ENCODE measurements at places on chromosomes 1 and 21.

- no peak for DNase-seq
Measured at GRCh38 chr1:234231061-234231892, 142.0 kb upstream of the COA6 start.

DNA sequence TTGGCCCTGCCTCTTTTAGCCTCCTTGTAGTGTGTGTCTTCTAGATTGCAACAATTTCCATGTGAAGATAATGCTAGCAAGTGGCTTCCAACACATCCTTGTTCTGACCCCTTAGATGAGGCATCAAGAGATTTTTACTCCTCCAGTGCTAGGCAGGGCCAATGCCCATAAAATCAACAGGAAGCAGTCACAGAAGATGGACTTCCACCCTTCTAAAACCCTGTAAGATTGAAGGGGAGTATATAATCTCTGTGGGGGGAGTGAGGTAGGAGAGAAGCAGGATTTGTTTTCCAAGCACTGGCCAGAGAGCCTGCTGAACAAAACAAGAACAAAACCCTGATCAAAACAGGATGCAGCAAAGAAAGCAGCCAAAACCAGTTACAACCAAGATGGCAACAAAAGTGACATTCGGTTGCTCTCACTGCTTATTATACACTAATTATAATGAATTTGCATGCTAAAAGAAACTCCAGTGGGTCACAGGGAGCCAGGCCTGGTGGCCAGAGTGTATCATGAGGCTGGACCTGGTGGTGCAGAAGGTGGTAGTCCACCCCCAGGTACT lies 12.1 kb downstream of the GON4L start:
- DNase-seq = no peak

DNA sequence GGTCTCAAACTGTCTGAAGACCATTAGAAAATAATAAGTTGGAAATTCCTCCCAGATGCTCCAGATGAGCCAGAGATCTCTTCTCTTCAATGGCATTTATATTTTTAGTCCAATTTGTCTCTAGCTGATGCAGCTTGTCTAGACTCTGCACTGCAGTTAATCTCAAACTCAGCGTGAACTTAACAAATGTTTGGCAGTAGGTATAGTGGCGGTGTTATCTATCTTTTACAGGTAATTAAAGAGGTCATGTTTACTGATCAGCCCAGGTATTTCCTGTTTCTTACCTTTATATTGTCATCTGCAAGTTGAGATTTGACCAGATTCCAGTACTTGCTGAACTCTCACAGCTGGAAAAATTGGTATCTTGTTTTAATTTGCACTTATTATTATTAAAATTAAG lies 1024.5 kb upstream of the ADGRL2 start:
- no peak for DNase-seq

GRCh38 chr1:200967693-200968468 lies 55.6 kb downstream of the KIF21B start:
- DNase-seq = no peak

DNA sequence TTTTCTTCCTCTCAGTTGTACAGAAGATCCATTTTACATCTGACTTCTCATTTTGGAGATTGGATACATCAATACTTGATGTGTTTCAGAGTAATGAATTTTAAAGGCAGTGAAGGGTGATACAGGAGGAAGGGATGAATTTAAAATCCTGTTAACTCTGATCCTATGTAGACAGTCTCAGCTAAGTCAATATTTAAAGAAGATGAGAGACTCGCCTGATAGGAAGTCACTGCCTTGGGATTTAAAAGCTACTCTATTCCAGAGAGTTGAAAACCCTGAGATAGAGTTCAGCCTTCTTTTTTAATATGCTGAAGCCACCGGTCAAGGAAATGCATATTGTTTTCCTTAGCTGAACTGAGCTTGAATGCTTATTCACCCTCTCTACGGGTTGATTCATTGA lies 42.7 kb downstream of the HUNK start:
- DNase-seq = no peak

DNA sequence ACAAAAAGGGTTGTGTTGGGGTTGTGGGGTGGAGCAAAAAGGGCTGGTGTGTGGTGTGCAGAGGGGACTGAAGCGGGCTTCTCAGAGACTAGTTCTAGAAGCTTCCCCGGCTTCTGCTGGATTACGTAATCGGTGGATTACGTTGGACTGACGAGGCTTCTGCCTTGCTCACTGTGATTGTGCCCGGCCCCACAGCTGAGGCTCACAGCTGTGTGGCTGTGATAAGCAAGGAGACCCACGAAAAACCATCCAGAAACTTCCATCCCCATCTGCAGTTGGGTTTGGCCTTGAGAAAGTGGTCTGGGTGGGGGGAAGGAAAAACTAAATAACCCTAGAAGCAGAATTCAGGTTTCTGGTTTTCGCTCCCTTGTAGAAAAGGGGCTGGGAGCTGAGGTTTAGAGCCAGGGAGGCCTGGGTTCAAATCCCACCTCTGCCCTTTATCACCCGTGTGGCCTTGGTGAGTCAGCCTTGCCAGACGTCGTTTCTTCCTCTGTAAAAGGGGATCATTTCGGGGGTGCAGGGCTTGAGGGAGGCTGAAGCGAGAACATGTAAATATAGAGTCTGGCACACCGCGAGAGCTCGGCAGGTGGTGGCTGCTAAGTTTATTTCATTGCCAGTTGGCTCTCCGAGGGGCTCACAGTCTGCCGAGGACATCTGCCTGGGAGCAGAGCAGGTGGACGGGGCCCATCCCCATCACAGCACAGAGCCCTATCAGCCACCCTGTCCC lies 30.4 kb upstream of the DISP3 start:
- no peak for DNase-seq

GRCh38 chr1:19208710-19209438 lies 1.2 kb downstream of the UBR4 start:
- DNase-seq = peak; percentile 37

DNA sequence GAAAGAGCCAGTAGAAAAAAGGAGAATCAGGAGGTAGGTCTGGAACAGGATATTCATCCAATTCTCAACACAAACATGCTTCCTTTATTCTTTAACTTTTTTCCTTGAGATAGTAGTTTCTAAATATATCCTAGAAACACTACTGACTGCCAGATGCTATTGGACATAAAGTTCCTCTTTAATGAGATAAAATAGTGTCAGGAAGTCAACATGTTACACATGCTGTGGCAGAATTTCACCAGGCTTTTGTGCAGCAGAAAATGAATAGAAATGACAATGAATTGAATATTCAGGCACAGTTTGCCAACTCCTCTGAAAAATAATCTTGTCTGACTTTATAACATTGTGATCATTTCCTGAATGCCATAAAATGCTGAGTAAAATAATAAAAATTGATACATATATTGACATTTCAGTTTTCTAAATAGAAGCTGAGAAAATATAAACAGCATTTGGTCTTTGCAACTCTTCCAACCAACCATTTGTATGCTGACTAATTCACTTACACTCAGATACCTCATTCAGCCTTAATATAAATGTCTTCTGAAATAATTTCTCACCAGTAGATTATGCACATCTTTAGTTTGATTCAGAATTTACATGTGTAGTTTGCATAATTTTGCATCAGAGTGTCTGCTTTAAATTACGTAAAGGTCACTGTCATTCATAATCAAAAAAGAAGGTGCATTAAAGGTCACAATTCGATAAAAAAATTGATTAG lies 486.1 kb upstream of the ADGRL2 start:
- no peak for DNase-seq

GRCh38 chr1:23696335-23696989 lies 4.9 kb downstream of the RPL11 start:
- no peak for DNase-seq

- no peak for DNase-seq
Measured at GRCh38 chr1:229019663-229020271, 251.1 kb upstream of the RAB4A start.

DNA sequence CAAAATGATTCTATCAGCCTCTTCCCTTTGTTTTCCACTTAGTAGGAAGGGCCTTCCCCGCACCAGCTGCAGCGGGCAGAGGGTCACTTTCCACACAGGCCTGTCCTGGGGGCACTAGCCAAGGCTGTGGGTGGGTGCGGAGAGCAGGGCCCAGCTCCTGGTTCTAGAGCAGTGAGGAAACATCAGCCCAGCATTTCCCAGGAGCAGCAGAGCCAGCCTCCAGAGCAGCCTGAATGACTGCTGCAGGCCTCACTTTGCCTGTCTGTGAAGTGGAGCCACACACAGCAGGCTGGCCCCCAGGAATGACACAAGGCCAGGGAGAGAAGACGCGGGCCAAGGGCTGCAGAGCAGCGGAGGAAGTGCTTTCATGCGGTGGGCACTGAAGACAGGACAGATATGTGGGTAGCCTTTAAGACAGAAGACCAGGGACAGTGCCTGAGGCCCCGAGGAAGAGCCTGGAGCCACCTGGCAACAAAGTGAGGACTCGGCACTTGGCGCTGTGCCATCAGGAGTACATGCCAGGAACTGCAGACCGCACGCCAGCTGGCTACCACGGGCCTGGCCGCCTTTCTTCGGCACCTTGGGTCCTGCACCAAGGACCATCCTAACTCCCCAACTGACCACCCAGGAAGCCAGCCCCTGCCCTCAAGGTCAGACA lies 42.0 kb downstream of the ACOT7 start:
- DNase-seq = no peak

DNA sequence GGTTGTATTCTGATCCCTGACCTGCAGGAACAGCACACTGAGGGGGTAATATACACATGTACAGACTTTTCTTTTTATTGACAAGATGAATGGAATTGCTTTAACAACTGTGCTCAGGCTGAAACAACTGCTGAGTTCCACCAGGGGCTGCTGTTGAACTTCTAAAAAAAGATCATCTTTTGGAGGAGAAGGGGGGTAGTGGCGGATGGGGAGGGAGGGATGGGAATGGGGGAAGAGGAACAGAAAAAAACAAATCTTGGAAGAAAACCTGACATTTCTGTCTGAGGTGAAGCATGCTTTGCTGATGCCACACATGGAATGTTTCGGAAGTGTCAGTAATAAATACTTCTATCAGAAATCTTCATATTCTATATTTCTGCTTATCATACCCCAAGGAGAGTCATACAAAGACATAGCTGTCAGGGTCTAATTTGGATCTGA lies 75.0 kb downstream of the RWDD3 start:
- peak; percentile 0 for DNase-seq

GRCh38 chr1:96730574-96731298 lies 9.2 kb downstream of the PTBP2 start:
- DNase-seq = no peak

- DNase-seq = no peak
Measured at GRCh38 chr1:45762291-45762690, 11.8 kb upstream of the IPP start.

- DNase-seq = no peak
Measured at GRCh38 chr1:229665912-229666558, 40.0 kb downstream of the URB2 start.

- DNase-seq = no peak
Measured at GRCh38 chr1:93585059-93585966, 96.3 kb downstream of the BCAR3 start.

GRCh38 chr1:165936542-165936941 lies 109.1 kb downstream of the UCK2 start:
- DNase-seq = no peak

- no peak for DNase-seq
Measured at GRCh38 chr1:150212070-150212469, 23.8 kb downstream of the ANP32E start.

GRCh38 chr1:84975035-84975434 lies 21.9 kb downstream of the MCOLN2 start:
- DNase-seq = no peak

DNA sequence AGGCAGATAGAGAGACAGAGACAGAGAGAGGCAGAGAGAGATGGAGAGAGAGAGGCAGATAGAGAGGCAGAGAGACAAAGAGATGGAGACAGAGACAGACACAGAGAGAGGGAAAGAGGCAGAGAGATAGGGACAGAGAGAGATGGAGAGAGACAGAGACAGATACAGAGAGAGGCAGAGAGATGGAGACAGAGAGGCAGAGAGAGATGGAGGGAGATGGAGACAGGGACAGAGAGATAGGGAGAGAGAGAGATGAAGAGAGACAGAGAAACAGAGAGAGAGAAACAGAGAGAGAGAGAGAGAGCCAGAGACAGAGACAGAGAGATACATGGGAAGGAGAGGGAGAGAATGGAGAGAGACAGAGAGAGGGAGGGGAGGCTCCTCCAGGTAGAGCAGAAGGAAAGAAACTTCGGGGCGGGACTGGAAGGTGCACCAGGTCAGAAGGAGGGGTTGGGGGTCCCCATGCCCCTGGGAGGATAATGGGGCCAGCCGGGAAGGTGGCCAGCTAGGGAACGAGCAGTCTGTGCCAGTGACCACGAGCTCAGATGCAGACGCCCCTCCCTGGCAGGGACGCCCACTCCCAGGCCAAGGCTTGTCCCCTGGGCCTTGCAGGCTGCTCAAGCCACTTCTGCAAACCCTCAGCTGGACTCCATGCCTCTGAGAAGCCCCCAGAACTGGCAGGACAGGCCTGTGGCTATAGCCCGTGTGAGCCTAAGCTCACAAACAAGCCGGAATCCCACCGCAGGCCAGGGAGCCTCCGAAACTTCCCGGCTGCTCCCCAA lies 3.3 kb downstream of the FNDC10 start:
- DNase-seq = no peak

DNA sequence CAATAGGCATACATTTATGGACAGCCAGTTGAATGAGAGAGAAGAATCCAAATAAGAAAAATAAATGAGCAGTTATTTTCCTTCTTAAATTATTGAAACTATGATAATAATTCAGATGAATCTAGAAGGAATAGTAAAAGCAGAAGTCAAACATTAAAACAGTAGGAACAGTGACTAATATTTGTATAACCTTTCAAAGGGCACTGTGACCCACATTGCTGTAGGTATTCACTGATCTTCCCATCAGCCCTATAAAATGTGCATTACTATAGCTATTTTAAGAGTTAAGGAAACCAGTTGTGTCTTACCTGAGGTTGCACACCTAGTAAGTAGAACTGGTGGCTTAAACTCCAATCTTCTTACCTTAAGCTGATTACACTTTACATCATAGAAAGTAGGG lies 102.8 kb upstream of the ARTN start:
- DNase-seq = no peak

DNA sequence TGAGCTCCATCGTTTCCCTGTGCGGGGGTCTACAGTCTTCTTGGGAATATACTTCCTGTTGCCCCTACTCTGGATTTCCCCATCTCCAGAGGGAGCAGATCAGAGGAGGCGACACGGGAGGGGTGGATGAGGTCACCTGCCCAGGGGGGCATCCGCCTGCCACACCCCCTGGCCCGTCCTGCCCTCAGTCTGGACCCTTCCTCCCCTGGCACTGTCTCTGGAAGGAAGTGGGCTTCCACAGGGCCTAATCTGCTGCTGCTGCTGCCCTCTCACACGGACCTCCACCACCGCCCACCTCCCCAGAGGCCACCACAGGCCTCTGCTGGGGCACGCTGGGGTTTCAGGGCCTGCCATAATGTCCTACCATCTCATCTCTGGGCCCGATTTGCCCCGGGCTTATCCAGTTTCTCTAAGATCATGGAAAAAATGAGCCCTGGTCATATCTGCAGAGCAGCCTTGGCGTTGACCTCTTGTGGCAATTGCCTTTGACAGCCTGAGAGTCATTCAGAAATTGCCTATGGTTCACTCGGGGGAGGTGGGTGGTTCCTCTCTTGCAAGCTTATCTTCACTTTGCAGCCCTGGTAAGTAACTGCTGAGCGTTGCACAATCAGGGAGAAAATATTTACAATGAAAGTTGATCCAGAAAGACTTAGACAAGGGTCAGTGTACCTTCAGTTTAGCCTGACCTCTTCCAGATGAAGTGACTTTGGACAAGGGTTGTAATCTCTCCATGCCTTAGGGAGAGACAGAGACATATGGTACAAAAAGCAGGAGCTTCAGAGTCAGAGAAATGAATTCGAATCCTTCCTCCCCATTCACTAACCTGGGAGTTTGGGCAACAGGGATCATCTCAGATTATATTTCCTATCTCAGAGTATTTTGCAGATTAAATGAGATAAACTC lies 252.4 kb downstream of the TOMM20 start:
- DNase-seq = peak; percentile 57

- peak; percentile 14 for DNase-seq
Measured at GRCh38 chr1:93779540-93780165, 98.0 kb upstream of the BCAR3 start.

Data from AG09319 (cell line).